Hematopoietic multipotent progenitor cell treated with erythropoietin and hydrocortisone succinate and interleukin-3 and kit ligand, for 8 days (in vitro differentiated cells): ENCODE measurements at places on chromosomes 16 and 17.

DNA sequence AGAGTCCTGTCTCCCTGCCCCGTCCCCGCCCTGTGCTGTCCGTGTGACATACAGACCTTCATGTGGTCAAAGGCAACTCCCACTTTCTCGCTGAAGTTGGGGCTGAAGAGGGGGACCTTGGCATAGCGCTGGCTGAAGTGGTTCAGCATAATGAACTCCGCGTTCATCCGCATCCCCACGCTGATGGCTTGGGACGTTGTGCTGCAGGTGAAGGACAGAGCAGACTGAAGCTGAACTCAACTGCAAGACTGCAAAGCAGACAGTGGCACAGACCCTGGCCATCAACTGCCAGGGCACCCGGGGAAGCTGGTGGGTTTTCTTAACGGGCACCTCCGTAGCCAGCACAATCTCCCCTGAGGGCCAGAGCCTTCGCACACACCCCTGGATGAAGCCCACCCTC is 24.2 kb downstream of the ELAC2 start:
- no peak for DNase-seq

DNA sequence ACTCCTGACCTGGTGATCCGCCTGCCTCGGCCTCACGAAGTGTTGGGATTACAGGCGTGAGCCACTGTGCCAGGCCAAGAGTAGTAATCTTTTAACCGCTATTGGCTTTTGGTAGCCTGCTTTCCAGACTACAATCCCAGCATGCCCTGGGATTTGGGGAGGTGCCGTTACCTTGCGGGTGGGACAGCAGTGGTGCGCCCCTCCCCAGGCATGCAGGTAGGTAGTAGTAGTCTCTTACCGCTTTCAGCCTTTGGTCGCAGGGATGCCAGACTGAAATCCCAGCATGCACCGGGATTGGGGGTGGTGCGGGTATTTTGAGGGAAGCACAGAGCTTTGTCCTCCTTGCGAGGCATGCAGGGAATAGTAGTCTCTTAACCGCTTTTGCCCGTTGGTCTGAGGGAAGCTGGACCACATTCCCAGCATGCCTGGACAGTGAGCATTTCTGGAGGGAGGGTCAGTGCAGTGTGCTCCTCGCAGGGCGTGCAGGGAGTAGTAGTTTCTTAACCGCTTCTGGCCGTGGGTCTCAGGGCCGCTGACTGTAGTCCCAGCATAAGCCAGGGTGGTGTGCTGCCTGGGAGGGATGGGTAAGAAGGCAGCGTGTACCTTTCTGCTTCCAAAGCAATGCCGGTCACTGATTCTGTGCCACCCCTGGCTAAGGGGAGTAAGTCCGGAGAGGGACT is 1686.8 kb downstream of the TP53TG3F start:
- no peak for DNase-seq

GRCh38 chr17:57455063-57455914 is 199.0 kb downstream of the MSI2 start:
- peak; percentile 48 for DNase-seq

DNA sequence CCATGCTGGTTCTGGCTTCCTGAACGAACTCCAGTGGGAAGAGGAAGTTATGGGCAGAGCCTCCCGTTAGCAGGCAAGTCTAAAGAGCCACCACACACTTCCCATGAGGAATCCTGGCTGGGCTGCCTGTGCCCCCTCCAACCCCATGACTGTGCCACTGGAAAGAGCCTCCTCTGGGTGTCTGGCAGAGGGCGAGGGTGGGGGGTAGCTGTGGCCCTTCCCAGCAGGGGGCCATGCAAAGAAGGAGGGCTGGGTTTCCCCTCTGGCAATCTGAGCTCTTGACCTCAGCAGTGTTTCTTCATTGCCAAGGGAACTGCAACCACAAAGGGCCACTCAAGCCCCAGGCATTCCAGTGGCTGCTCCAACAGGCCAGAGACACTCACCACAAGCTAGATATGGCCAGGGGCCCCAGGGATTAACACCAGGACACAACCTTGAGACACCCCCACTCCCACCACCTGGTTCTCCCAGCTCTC is 1.7 kb upstream of the RRAD start:
- DNase-seq, result no peak

DNA sequence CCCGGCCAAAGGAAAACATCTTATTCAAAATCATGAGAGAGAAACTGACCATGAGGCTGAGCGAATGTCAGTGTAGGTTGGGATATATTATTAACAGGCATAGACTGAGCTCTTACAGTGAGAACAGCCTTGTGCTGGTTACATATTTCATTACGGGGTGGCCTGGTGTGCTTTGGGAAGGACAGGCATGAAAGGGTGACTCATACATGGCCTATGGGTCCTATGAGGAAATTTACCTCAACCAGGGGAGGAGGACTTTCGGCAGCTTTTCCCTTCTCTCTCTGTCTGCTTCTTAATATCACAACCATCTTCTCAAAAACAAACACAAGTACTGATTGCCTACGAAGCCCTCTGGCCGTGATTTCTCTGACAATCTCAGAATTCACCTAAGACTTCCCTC is 579.1 kb downstream of the CDH13 start:
- no peak for DNase-seq

DNA sequence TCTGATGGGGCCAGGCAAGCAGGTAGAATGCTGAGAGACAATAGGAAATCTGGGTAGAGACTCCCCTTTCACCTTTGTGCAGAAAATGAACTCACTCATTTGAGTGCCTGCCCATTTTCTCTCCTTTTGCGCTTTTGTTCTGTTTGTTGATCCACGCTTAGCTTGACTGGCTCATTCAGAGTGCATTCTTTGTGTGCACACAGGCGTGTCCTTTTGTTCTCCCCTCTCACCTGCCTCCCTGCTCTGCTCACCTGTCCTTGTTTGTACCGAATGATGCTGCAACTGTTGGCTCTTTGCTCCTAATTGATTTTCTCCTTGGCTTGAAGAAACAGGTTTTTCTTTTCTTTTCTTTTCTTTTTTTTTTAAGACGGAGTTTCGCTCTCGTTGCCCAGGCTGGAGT is 15.8 kb downstream of the PGS1 start:
- DNase-seq, result no peak

DNA sequence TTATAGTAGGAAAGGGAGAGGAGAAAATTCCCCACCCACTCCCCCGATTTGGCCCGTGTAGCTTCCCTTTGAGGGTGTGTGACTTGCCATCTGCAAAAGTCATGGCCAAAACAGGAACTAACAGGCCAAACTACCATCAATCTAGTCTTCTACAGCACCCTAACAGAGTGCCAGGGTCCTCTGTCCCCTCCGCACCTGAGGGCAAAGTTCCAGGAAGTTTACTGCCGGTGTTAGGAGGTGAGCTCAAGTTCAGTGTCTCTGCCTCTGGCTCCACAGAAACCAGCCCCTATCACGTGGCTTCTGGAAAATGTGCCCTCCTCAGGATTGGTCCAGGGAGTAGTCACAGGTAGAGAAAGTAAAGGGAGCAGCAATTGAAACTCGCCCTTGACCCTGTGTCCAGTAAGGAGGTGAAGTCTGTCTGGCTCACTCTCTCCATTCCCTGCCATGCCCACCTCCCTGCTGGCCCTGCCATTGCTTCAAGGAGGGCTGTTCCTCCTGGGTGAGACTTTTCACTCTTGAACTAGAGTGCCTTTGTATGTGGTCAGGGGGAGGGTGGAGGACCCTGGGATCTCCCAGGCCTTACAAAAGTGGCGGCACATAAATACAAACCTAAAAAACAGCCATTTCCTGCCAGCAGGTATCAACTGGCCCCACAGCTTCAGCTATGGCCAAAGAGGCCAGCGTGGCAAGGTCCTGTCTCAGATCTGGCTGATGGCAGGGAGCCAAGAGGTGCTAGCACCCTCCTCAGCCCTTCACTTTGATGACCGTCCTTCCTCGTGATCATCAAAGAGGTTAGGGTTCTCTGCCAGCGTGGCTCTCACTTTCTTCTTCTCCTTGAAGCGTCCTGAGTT is 5.3 kb downstream of the PRR15L start:
- no peak for DNase-seq

GRCh38 chr17:46948544-46948943 is 25.6 kb downstream of the GOSR2 start:
- no peak for DNase-seq

- DNase-seq, result no peak
Observed at GRCh38 chr16:15714393-15715172, 64.5 kb downstream of the NDE1 start.

- DNase-seq, result no peak
Observed at GRCh38 chr17:58415371-58416055, 1.8 kb downstream of the RNF43 start.

- no peak for DNase-seq
Observed at GRCh38 chr17:49600949-49601348, 25.3 kb downstream of the NXPH3 start.

- peak; percentile 88 for DNase-seq
Observed at GRCh38 chr17:46212634-46213435, 19.6 kb upstream of the KANSL1 start.

GRCh38 chr17:28497931-28498330 is 8.2 kb upstream of the FOXN1 start:
- DNase-seq, result no peak

GRCh38 chr16:29687755-29688154 is 8.8 kb downstream of the QPRT start:
- no peak for DNase-seq

- no peak for DNase-seq
Observed at GRCh38 chr16:85360323-85361277, 248.3 kb upstream of the CIBAR2 start.

- DNase-seq, result no peak
Observed at GRCh38 chr16:87255866-87256265, 61.3 kb downstream of the C16orf95 start.

DNA sequence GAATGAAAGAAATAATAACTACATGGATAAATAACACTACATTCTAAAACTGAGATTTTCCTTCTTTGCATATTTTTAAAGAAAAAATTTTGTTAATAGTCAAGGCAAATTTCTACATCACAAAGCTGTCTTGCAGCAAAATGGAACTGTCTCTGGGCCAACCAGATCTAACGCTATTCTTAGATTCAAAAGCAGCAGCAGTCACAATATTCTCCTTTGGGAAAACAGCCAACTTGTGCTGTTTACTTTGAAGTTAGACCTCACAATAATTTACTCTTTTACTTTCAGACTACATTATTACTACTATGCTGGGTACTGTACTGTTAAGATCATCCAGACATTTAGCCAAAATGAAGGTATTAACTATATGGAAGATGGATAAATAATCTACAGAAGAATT is 189.1 kb downstream of the CEP112 start:
- no peak for DNase-seq

DNA sequence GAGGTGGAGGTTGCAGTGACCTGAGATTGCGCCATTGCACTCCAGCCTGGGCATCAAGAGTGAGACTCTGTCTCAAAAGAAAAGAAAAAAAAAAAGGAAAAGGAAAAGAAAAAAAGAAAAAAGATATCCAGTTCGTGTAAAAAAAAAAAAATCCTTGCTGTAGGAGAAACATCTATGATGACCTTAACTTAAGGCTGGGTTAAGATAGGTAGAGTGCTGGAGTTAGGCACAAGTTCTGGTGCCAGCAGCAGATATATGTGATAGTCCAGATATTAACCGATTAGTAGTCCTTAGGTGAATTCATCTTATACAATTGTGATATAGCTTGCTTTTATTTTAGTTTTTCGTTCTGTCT is 17.2 kb downstream of the PSMD11 start:
- no peak for DNase-seq

DNA sequence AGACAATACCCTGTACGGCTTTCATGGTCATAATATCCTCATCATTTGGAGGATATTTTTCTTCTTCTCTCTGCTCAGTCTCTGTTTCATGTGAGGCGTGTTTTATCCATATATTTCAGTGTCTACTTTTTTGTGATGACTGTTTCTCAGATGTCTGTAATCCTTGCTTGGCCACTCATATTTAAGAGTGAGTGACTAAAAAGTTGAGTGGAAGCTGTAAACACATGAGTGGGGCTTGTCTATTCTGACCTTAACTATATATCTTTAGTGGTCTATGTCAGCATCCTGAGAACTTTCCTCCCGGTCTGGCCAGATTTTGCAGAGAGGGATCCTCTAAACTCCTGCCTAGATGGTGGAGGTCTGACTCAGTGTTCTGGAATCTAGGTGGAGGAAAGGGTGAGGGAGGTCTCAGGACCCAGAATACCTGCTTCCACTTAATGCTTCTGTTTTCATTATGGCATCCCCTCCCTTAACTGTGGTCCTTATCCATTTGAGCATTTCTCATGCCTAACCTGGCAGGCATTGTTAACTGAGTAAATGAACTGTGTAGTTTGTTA is 6.0 kb downstream of the DDX19B start:
- DNase-seq, result no peak

- no peak for DNase-seq
Observed at GRCh38 chr16:70706948-70707465, 21.2 kb upstream of the MTSS2 start.

DNA sequence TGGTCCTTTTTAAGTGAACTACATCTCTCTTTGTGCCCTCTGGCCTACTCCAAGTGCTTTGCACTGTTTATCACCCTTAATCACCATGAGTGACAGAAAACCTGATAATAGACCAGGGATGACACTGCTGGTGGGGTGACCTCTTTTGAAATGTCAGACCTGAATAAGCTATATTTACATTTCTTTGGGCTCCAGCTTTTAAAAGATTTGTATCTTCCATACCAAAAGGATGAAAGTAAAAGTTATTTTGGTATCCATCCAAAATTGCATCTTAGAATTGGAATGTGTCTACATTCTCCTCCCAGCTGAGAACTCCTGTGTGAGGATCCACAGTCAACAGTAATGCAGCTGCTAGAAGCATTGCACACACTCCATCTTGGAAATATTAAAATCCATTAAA is 370.0 kb downstream of the CDH11 start:
- DNase-seq, result no peak

DNA sequence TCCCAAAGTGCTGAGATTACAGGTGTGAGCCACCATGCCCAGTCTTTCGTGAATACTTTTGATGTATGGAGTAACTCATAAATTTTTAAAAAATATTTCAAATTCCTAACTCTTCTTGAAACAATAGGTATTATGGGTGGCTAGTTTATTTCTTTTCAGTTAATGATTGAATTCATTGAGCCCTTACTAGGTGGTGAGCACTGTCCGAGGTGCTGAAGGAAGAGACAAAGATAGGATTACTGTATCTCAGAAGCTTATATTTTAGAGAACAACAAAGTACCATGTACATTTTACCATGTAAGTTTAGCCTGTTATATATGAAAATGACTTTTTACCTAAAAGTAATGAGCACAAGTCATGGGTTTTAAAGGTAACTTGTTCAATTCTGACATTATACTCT is 418.3 kb downstream of the NPIPA7 start:
- DNase-seq, result peak; percentile 3

DNA sequence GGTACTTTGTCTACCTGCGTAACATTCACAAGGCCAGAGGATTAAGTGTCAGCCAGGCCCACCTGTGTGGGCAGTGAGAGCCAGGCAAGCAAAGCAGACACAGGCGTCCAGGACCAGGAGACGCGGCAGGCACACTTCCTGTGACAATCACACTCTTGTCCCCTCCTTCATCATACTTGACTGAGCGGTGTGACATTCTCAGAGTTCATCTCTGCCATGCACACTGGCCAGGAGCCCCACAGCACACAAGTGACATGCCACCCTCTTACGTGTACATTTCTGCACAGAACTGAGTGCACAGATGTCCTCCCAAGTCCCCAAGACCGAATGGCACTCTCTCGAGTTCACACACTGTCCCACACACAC is 8.7 kb downstream of the PPP1R9B start:
- DNase-seq, result no peak
